Occipital lobe (tissue), 3 donors: ENCODE measurements at places on chromosomes 13 and 19.

DNA sequence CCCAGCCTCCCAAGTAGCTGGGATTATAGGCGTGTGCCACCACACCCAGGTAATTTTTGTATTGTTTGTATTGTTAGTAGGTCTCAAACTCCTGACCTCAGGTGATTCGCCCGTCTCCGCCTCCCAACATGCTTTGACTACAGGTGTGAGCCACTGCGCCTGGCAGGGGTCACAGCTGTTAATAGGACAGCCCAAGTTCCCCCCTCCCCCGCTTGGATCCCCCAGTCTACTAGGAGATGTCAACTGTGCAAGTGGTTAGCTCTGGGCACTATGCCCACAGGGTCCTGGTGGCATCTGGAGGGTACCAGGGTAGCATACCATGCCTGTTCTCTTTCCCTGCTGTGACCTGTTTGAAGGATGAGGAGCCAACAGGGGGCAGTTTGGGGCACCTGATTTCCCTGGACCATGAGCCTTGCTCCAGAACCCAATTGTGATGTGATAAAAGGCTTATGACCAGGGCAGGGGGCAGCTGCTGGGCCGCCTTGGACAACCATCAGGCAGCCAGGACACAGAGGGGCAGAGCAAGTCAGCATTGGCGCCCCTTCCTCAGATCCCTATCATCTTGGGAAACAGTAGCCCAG lies at the start of gene TSPAN16:
TSPAN16 (plus strand) TSS at position 496 of the 581 bp plus-strand sequence. CDS start 138 bp downstream, outside the sequence.
- no peak for DNase-seq

- DNase-seq = no peak
These were observed 75.7 kb downstream of the DNAJC3 start for GRCh38 chr13:95752677-95753076.

- no peak for DNase-seq
These were observed 12.4 kb downstream of the GRIN2D start for GRCh38 chr19:48405850-48406249.

DNA sequence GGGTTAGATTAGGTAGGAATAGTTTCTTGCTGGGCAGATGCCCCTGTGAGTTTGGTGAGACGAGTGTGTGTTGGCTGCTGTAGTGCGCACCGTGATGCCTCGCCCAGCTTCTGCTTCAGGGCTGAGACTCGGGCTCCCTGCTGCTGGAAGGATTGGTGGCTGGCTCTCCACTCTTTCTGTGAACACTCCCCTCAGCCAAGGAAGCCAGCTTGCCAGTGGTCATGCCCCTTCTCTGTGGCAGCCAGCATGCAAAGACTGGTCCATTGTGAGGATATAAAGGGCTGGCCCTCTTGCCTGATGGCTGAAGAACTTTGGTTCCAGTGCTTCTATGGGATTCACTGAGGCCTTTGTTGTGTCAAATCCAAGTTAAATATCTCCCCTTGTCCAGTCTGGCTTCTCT lies 2.9 kb upstream of the HTR2A start:
- peak; percentile 22 for DNase-seq

DNA sequence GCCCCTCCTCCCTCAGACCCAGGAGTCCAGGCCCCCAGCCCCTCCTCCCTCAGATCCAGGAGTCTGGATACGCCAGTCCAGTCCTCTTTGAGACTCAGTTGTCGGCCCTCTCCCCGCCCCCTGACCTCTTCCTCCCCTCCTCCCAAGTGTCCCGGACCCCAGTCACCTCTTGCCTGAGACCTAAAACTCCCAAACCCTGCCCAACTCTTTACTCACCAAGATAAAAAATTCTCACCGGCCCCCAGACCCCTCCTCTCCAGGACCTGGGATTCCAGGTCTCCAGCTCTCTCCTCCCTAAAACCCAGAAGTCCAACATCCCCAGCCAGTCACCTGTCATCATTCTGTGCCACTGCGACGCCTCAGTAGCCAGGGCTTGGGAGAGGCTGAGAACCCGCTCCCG lies 1.4 kb upstream of the HSD17B14 start:
- no peak for DNase-seq

GRCh38 chr13:27028683-27029480 lies 142.7 kb downstream of the USP12 start:
- DNase-seq = no peak

DNA sequence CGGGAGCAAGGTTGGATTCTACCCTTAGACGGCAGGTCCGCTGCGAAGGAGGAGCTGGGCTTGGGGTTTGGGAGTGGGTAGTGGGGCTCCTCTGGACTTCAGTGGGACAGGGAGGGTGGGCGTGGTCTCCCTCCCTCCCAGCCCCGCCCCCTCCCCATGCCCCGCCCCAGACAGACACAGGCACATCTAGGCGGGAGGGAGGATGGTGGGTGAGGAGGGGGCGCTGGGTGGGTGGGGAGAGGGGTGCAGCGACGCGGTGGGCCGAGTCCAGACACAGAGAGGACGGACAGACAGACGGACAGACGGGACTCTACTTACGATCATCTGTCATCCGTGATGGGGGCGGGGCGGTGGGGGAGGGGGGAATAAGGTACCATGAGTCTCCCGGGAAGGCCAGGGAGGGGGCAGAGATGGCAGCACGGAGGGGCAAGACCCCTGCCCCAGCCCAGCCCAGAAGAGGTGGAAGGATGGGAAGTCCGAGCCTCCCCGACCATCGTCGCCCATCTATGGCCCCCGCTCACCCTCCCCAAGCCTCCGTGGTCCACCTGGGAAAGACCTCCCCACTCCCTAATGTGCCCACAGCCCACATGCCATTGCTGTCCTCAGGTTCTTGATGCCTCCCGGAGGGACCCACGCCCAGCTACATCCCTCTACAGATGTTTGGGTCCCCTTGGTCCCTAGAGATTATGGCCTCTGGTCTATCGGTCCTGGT lies 64.8 kb downstream of the UNC13A start:
- DNase-seq = no peak

GRCh38 chr13:65834897-65835296 lies 1395.2 kb downstream of the PCDH9 start:
- no peak for DNase-seq

DNA sequence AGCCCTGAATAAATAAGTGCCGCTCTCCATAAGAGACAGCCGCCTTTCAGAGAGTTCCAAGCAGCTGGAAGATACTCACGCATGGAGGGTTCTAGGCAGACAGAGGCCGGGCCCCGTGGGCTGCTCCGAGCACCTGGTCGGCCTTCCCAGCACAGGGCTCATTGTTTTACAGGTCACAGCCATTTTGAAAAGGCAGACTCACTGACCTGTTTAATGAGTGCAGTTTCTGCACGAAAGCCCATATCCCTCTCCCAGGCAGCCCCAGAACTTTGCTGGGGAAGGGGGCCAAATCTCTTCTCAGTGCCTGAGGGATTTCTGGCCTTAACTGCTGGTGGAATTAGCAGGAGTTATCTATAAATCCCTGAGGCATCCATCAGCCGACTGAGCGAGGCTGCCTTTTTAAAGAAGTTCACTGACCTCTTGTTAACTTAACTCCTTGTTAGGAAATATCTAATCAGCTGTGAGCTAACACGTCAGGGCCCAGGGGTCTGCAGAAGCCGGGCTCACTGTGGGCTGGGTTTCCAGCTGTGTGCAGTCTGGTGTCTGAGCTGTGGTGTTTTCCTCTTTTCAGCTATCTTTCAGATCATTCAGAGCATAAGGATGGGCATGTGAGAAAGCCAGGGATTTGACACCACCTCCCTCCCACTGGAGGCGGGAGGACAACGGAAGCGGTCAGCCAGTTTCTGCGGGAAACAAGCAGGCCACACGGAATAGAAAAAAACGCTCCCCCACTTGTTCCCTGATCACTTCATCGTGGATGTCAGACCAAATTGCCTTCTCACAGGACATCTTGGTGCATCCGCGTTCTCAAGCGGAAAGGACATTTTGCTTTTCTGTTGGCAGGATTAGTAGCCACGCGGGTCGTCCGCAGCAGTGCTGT lies 23.3 kb downstream of the SERP2 start:
- no peak for DNase-seq

- DNase-seq = no peak
These were observed 22.1 kb downstream of the ADGRL1 start for GRCh38 chr19:14183741-14184350.

DNA sequence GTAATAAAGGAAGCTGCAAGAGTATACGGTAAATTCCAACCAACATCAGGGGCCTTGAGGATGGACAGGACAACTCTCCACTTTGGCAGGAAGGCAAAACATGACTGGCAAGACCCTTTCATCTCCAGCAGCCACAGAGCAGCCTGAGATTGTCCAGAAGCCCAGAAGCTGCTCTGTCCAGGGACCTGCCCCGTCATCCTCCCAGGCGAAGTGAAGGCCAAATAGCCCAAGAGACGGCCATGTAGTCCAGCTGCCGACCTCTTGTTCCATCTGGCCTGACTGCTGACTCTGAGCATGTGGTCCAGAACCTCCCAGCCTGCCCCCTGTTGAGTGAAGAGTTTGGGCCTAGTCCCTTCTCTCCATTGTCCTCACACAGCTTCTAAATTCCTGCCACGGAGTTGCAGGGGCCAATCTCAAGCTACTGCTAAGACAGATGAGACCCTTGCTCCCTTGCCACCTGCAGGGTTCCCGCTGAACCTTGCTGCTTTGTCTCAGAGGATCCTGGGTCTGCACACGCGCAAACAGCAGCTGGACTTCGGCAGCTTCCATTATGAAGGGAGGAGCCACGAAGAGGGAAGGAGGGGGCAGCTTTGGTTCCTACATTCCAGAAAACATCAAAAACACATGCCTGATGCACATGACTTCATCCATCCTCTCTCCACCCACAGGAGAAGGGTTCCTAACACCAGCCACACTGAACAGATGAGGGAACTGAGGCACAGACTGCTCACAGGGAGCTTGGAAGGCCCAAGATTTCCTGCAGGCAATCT lies 196.9 kb downstream of the KATNAL1 start:
- DNase-seq = no peak

DNA sequence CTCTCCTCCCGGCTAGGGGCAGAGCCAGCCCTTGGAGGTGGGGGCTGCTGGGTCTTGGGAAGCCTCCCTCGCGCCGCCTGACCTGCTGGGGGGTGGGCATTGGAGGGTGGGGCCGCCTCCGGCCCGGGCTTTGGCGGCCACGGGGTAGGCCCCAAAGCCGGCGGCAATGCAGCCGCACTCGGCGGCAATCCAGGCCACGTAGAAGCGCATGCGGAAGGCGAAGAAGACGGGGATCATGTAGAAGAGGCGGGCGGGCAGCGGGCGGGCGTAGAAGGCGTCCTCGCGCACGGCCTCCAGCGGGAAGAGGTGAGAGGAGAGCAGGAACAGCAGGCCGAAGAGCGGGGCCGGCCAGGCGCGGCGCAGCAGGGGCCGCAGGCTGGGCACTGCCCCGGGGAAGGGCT lies 7.7 kb upstream of the TMC4 start:
- DNase-seq = no peak

DNA sequence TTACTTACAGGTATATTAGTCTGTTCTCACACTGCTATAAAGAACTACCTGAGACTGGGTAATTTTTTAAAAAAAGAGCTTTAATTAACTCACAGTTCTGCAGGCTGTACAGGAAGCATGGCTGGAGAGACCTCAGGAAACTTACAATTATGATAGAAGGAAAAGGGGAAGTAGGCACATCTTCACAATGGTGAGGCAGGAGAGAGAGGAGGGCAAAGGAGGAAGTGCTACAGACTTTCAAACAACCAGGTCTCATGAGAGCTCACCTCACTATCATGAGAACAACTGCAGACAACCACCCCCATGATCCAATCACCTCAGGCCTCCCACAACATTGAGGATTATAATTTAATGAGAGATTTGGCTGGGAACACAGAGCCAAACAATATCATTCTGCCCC lies 511.7 kb downstream of the SLITRK6 start:
- DNase-seq = no peak

GRCh38 chr19:30593975-30594745 lies 222.0 kb downstream of the ZNF536 start:
- no peak for DNase-seq

GRCh38 chr13:42751693-42752092 lies 29.7 kb upstream of the FAM216B start:
- no peak for DNase-seq

DNA sequence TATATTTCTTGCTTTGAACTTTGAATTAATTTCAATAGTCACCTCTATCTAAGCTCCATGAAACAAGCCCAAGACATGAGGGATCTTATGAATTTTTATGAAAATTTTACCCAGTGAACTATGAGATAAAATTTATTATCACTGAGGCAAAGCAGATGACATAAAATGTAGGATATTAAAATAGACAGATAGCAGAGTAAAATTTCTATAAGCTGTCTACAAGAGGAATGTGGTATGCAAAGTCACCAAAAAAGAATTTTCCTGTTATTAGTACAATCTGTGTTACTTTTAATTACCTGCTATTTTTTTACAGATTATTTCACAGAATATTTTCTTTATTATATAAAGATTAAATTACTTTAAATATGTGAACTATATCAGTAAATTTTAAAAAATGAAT lies 2312.6 kb downstream of the PCDH9 start:
- no peak for DNase-seq

DNA sequence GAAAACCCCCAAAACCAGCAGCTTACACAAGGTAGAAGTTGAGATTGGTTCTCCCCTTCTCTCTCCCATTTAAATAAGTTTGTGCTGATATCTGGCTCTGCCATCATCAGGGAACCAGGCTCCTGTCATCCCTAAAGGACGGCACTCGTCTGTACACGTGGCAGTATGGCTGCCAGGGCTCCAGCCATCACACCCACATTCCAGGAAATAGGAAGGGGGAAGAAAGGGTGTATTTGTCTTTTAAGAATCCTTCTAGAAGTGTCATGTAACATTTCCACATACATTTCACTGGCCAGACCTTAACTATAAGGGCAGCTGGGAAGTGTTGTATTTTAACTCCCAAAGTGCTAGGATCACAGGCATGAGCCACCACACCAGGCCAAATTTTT lies 10.1 kb downstream of the SPC24 start:
- DNase-seq = no peak

GRCh38 chr13:27000686-27001085 lies 170.9 kb downstream of the USP12 start:
- no peak for DNase-seq

- no peak for DNase-seq
These were observed 126.0 kb downstream of the ATP11A start for GRCh38 chr13:112815871-112816270.

GRCh38 chr13:21672796-21673538 lies 2.1 kb downstream of the FGF9 start:
- DNase-seq = no peak

GRCh38 chr13:114313061-114313860 lies 1.0 kb upstream of the CHAMP1 start:
- no peak for DNase-seq

- peak; percentile 5 for DNase-seq
These were observed 67.1 kb downstream of the NUFIP1 start for GRCh38 chr13:44921931-44922758.

DNA sequence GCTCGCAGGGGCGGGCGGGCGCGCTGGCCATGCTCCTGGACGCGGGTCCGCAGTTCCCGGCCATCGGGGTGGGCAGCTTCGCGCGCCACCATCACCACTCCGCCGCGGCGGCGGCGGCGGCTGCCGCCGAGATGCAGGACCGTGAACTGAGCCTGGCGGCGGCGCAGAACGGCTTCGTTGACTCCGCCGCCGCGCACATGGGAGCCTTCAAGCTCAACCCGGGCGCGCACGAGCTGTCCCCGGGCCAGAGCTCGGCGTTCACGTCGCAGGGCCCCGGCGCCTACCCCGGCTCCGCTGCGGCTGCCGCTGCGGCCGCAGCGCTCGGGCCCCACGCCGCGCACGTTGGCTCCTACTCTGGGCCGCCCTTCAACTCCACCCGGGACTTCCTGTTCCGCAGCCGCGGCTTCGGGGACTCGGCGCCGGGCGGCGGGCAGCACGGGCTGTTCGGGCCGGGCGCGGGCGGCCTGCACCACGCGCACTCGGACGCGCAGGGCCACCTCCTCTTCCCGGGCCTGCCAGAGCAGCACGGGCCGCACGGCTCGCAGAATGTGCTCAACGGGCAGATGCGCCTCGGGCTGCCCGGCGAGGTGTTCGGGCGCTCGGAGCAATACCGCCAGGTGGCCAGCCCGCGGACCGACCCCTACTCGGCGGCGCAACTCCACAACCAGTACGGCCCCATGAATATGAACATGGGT lies 599 bp downstream of the ZIC2 start:
- no peak for DNase-seq
